Neural crest cell (in vitro differentiated cells): ENCODE measurements at places on chromosomes 6 and 20.

DNA sequence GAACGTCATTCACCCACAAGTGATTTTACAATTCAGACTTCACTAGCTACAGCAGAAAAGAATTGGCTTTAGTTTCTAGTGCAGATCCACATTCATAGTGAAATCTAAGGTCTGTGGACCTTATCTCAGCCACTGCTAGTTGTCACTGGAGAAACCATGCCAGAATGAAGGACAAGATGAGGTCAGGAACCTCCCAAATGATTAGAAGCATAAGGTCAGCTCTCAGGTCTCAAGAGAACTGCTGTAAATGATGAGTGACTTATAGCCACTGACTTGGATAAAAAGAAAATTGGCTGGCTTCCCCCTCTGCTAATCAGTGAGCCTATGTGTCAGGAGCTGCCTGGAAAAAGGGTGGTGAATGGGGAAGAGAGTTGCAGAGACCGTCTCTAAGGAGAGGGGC is 265.3 kb upstream of the BMP2 start:
- DNase-seq: no peak

- no peak for DNase-seq
Observed at GRCh38 chr6:154624038-154624599, 109.1 kb upstream of the SCAF8 start.

GRCh38 chr6:129031051-129031599 is 148.2 kb downstream of the LAMA2 start:
- no peak for DNase-seq

DNA sequence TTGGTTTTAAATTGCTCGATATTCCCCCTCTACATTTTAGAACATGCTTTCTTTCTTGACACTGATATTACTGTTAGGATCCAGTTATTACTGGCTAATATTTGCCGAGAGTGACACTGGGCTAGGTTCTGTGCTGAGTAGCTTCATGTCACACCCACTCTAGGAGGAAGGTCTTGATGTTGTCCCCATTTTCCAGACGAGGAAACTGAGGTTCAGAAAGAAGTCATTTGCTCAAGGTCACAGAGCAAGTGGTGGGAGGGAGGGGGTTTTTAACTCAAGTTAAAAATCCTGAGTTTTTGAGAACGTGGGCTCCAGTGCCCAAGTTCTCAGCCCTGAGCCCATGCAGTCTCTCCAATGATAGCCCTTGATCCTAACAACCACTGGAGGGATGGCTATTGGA is 18.9 kb downstream of the TGM2 start:
- DNase-seq: no peak

DNA sequence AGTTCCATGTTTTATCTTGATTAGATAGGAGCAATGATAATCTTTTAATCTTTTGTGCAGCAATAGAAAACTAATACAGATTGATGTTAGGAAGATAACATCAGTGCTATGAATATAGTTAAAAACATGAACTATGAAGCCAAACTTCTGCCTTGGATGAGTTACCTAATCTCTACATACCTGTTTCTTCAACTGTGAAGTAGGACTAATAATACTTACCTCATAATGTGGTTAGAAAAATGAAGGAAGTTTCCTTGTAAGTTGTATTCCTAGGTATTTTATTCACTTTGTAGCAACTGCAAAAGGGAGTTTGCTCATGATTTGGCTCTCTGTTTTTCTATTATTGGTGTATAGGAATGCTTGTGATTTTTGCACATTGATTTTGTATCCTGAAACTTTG is 111.9 kb downstream of the FRK start:
- DNase-seq: no peak

GRCh38 chr20:58839991-58840747 is 10.5 kb downstream of the GNAS-AS1 start:
- no peak for DNase-seq

GRCh38 chr6:159680104-159680503 is 12.9 kb downstream of the SOD2 start:
- no peak for DNase-seq

GRCh38 chr20:60408435-60408834 is 450.2 kb downstream of the CDH26 start:
- no peak for DNase-seq

- no peak for DNase-seq
Observed at GRCh38 chr6:5205877-5206850, 54.6 kb downstream of the LYRM4 start.

DNA sequence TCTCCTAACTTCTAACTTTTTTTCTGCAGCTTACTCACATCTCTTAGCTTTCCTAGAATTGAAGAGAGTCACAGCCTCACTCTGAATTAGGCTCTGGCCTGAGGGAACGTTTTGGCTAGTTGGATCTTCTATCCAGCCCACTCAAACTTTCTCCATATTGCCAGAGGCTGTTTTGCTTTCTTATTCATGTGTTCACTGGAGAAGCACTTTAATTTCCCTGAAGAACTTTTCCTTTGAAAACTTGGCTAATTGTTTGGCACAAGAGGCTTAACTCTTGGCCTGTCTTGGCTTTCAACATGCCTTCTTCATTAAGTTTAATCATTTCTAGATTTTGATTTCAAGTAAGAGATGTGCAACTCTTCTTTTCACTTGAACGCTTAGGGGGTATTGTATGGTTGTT is 138.2 kb upstream of the PLCB4 start:
- no peak for DNase-seq

GRCh38 chr20:19888269-19888671 is 128.9 kb upstream of the NAA20 start:
- DNase-seq: no peak
